ENCODE measurements at places on chromosomes 13 and 19. TPM values are rescaled to one million over a fixed set of nuclear protein-coding genes. Genes with fewer than 3 reads are reported as not detected.

ZNF846 gene
- total RNA-seq: 9.2 TPM

KCNJ14 gene
- 0.33 TPM for total RNA-seq

FAAP24 gene
- 2.2 TPM for total RNA-seq

ZNF460 gene
- 63.3 TPM for total RNA-seq

FFAR1 gene
- not detected for total RNA-seq

DCLK1 gene
- total RNA-seq: 38.1 TPM

CEACAM19 gene
- 0.85 TPM for total RNA-seq

KLC3 gene
- total RNA-seq: 0.17 TPM

TMEM143 gene
- 1.9 TPM for total RNA-seq
